ENCODE measurements at places on chromosomes 6 and 20.

- DNase-seq: no peak
These were observed 124.6 kb downstream of the EDN3 start for GRCh38 chr20:59424976-59425375.

GRCh38 chr6:90192857-90193256 is 103.8 kb downstream of the BACH2 start:
- no peak for DNase-seq

DNA sequence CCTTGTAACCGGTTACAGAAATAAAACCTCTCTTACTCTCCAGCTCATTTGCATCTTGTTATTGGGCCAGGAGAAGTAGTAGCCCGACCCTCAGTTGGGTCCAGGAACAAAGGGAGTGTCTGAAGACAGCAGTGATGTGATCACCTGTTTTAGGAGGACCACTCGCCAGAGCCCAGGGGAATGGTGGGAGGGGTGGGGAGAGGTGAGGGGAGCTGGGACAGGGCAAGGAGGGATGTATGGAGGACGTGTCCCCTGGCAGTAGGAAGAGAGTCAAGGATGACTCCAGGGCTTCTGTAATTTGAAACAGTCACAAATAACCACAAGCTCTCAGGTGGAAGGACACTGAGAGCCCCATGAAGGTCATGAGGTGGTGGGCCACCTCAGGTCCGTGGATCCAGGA is 1.4 kb upstream of the PCMTD2 start:
- DNase-seq: no peak

GRCh38 chr6:8017705-8018104 is 46.5 kb downstream of the BLOC1S5 start:
- no peak for DNase-seq

- DNase-seq: no peak
These were observed 78.1 kb downstream of the MYO6 start for GRCh38 chr6:75827163-75827562.

Data from muscle of back (tissue), 13 donors.